ENCODE measurements at places on chromosomes 5 and 9.

GRCh38 chr9:95876595-95876994, 1.1 kb downstream of the ERCC6L2 start:
- DNase-seq, result no peak

- no peak for DNase-seq
These were observed 20.7 kb downstream of the FANCC start for GRCh38 chr9:95296761-95297160.

GRCh38 chr5:91643797-91644196, 260.7 kb upstream of the ARRDC3 start:
- no peak for DNase-seq

DNA sequence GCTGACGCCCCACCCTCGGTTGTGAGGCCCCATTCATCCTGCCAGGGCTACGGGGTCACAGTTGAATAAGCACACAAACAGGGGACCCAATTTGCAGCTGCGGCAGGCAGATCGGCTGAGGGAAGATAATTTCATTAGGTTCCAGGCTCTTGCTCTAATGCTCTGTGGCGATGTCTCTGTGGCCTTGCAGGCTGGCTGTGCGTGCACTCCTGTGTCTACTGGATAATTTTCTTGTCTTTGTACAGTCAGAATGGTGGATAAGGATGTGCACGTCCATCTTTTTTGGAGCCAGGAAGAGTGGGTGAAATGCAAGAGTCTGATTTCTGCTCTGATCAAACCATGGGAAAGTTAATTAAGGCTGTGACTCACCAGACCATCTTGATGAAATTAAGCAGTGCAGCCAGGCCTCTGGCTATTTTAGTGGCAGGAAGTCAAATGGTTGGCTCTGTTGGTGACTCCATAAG, 39.2 kb downstream of the NSG2 start:
- no peak for DNase-seq

GRCh38 chr5:59760785-59761348, 132.7 kb downstream of the PDE4D start:
- no peak for DNase-seq

GRCh38 chr5:56759521-56760216, 55.7 kb upstream of the MAP3K1 start:
- no peak for DNase-seq

- DNase-seq, result no peak
These were observed 150.2 kb downstream of the TRIM32 start for GRCh38 chr9:116837018-116837989.
